ENCODE measurements at places on chromosomes 4 and X. TPM values are rescaled to one million over a fixed set of nuclear protein-coding genes. Genes with fewer than 3 reads are reported as not detected.

FAM241A gene
- 1.4 TPM for total RNA-seq

CSTF2 gene
- 32.4 TPM for total RNA-seq

DBET gene
- total RNA-seq: not detected

IBSP gene
- total RNA-seq: not detected

TMEM47 gene
- total RNA-seq: 0.82 TPM

SCML2 gene
- total RNA-seq: 7.2 TPM

P2RY8 gene
- 0.02 TPM for total RNA-seq

ABHD18 gene
- 3.1 TPM for total RNA-seq

SUPT20HL1 gene
- total RNA-seq: not detected

MAGEA12 gene
- total RNA-seq: not detected

UGT2B10 gene
- not detected for total RNA-seq

TBX22 gene
- total RNA-seq: not detected

SPANXN4 gene
- total RNA-seq: not detected

PROM1 gene
- 0.34 TPM for total RNA-seq

ATP2B3 gene
- total RNA-seq: 0.08 TPM

STOX2 gene
- 3.4 TPM for total RNA-seq

SLC49A3 gene
- total RNA-seq: not detected

PHEX gene
- 0.34 TPM for total RNA-seq

HHIP gene
- 0.74 TPM for total RNA-seq

HERC5 gene
- total RNA-seq: 3.5 TPM

FOXR2 gene
- not detected for total RNA-seq

SEPTIN11 gene
- total RNA-seq: 29.3 TPM

GATA1 gene
- total RNA-seq: not detected

MAGEA2B gene
- total RNA-seq: not detected

MAGEA9 gene
- total RNA-seq: not detected

DNAJB14 gene
- total RNA-seq: 20.7 TPM

VEGFC gene
- 16.8 TPM for total RNA-seq

MAP7D2 gene
- total RNA-seq: 6.1 TPM

CWH43 gene
- not detected for total RNA-seq

Data from A549 treated with RU486 at 1 μM for 4 hours (cell line).